ELR (cell line): ENCODE measurements at places on chromosomes 12 and 14.

GRCh38 chr12:52207895-52208294 is 16.1 kb upstream of the KRT80 start:
- DNase-seq, result no peak

DNA sequence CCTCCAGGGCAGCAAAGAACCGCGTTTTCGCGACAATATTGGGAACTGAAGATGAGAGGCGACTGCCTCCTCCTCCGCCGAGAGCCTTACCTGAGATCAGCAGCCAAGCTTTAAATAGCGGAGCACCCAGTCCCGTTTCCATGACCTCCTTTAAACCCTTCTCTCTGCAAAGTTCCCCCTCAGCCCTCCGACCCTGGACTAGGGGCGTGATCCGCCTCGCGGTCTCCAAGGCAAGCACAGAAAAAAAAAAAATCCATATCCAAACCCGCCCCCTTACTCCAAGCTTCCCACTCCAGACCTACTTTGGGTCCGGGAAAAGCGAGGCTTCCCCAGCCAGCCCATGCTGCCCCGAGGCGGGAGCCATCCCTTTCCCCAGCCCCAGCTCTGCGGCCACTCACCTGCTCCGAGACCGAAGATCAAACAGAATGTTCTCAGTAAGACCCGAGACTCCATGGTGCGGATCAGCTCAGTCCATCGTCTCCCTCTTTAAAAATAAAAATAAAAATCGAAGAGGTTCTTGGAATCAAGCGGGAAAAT is 630 bp downstream of the NELL2 start:
- DNase-seq, result peak; percentile 0

DNA sequence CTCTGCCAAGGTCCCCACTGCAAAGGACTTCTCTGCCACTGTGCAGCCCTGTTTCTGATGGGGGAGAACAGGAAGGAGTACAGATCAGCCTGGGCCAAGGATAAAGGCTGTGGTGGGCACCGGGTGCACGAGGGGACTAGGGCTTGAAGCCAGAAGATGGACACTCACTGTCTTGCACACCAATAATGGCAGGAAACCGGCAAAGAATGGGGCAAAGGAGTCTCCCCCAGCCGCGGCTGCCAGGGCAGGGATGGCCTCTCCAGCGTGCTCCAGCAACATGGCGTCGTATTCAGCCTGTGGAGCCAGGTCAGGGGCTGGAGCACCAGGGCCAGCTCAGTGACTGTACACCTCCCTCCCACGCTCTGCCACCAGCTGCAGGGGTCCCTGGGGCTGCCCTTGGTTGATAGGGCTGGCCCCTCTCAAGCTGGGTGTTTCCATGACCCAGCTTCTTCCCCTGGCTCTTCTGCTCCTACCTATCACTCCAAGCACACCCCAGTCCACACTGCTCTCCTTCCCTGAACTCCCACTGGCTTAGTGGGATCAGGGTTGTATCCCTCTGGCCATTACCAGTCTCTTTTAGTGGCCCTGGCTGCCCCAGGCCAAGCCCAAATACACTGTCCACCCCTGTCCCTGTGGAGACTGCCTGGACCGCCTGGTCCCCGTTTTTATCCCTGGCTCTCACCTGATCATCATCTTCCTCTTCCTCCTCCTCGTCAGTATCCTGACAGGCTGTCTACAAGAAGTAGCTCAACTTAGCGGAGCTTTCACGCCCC is 6.3 kb downstream of the IPO4 start:
- no peak for DNase-seq

DNA sequence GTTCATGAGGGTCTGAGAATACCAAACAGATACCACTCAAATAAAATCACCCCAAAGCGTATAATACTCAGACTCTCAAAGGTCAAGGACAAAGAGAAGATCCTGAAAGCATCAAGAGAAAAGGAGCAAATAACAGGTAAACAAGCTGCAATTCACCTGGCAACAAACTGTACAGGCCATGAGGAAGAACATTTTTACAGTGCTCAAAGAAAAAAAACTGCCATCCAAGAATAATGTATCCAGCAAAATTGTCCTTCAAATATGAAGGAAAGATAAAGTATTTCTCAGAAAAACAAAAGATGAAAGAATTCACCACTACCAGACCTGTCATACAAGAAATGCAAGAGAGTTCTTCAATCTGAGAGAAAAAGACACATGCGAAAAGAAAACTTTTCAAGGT is 206.4 kb downstream of the PTPRO start:
- DNase-seq, result no peak

GRCh38 chr12:113796066-113796827 is 169.9 kb downstream of the RBM19 start:
- no peak for DNase-seq

- DNase-seq, result peak; percentile 54
Measured at GRCh38 chr12:7959701-7960121, 23.7 kb upstream of the SLC2A3 start.

- no peak for DNase-seq
Measured at GRCh38 chr14:48876806-48877340, 709.3 kb downstream of the RPS29 start.

DNA sequence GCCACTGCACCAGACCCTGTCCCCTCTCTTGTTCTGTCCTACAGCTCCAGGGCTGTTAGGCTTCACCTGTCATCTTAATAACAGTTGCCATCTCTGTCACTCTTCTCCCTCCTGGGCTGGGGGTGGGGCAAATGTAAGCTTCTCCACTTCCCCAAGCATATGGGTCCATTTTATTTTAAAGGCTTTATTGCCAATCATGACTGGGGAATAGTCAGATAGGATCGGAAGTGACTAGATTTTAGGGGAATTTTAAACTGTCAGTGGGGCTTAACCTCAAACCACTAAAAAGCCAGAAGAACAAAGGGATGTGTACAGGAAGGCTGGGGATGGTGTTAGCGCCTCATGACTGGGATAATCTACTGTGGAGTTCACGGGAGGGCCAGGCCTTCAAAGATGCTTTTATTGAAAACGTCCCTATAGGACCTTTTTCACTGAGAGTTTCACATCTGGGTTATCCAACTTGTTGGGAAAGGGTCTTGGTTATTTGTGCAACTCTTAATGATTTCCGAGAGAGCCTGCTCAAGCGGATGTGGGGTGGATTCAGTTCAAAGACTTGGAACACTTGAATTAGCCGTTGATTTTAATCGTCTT is 41.6 kb downstream of the CHST11 start:
- DNase-seq, result peak; percentile 87

DNA sequence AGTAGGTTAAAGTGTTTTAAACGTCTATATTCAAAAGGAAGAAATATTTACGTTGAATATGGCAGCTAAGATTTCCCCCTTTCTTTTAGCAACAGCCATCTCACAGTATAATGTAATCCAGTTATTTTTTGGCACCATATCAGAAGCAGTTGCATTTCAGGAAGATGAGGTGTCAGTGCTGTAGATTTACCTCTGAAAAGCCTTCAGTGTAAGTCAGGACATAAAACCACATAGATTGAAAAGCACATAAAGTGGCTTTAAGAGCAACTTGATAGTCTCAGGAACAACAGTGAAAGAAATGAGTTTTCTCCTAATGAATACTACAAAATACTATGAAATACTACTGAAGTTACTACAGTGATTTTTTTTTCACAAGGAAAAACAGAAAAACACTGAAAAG is 6.9 kb downstream of the MLH3 start:
- DNase-seq, result peak; percentile 89
